EL (cell line): ENCODE measurements at places on chromosomes 16 and 17.

GRCh38 chr16:78259873-78260272, 160.4 kb downstream of the WWOX start:
- no peak for DNase-seq

- DNase-seq: no peak
These were observed 1.4 kb upstream of the PRPSAP2 start for GRCh38 chr17:18856570-18856915.

DNA sequence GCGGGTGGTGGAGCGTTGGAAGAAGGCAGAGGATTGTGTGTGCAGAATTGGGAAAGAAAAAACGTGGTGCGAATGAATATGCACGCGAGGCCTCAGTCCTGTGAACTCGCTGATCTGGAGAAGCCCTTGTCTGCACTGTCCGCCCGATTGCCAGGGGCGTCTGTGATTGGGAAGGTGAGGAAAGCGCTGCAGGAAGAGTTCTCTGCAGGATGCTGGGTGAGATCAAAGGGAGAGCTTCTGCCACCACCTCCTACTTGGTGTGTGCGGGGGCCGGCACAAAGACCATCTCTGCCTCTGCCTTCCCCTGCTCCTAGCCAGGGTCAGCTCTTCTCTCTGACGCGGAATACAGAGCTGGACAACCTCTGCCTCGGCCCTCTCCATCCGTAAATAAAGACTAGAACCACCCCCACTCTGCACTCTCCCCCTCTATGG, 841 bp upstream of the RAB5C start:
- DNase-seq: no peak

- DNase-seq: no peak
These were observed 4.1 kb downstream of the DECR2 start for GRCh38 chr16:405548-406506.

- DNase-seq: no peak
These were observed 17.8 kb downstream of the TMEM11 start for GRCh38 chr17:21196126-21196525.

DNA sequence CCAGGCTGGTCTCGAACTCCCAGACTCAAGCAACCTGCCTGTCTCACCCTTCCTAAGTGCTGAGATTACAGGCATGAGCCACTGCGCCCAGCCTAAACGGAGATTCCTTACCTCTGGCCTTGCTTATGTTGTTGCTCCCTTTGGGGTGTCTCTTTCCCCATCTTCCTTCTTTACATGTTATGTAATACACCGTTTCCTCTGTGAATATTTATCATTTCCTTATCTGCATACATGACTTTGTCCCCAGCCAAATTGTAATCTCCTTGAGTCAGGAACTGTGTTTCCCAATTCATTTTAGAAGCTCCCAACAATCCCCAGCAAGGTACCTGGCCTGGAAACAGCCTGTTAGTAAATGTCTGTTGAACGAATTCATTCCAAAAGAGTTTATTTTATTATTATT, 15.7 kb downstream of the COPZ2 start:
- no peak for DNase-seq
